NCI-H2107 (cell line): ENCODE measurements at places on chromosomes 7 and 10.

GRCh38 chr10:127184582-127184981, 11.8 kb downstream of the INSYN2A start:
- DNase-seq: no peak

DNA sequence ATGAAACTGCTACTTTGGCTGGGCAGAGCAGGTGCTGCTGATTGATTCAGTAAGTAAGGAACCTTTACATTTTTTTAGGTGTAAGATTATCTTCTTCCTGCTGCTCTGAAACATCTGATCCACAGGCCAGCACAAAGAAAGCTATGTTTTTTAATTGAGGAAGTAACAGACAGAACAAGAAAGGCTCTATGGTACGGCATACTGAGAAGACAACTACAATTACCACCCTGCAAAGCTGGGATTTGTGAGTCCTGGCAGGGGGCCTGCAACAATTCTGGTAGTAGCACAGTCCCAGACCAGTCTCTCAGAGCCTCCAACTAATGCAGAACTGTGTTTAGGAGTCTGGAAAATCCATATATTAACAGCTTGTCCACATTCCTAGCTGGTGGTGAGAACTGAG, 103.0 kb upstream of the LRRTM3 start:
- no peak for DNase-seq

GRCh38 chr7:74084722-74085578, 1.3 kb downstream of the LIMK1 start:
- DNase-seq: no peak

DNA sequence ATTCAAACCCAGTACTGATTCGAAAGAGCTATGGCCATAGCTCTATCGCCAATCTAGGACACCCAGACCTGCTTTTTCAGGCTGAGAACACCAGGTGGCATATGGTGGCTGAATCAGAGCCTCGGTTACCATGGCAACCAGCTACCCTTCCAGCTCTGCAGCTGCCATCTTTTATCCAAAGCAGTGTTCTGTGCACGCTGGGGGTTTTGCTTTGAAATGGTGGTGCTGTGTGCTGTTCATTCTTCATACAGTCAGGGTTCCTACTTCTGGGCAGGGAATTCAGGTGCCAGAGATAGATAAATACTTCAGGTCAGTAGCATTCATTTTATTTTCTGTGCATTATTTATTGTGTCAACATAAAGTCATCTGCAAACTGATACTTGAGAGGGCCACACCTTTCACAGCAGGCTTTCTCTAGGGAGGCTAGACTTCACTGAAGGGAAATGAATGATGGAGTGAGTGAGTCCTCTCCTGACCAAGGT, 85.4 kb downstream of the AKR1D1 start:
- peak; percentile 85 for DNase-seq

DNA sequence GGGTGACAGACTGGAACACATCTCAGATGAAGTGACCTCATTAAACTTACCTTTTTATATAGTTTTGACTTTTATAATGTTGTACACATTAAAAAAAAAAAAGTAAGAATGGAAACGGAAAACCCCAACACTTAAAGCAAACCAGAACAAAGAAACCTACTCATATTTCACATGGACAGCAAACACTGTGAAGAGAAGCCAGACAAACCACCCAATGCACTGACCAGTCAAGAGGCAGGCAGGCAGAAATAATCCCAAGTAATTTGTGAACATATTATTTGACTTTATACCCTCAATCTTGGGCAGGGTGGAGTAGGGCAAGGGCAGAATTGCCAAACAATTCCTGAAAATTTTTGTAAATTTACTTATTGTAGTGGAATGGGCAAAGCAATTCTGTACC, 39.8 kb downstream of the WAPL start:
- no peak for DNase-seq

- DNase-seq: no peak
Measured at GRCh38 chr7:73999664-74000435, 28.1 kb upstream of the ELN start.

- DNase-seq: no peak
Measured at GRCh38 chr7:47340517-47340916, 241.4 kb downstream of the TNS3 start.

GRCh38 chr10:77692782-77693181, 55.2 kb upstream of the KCNMA1 start:
- no peak for DNase-seq

GRCh38 chr7:41578700-41579099, 124.2 kb downstream of the INHBA start:
- no peak for DNase-seq

GRCh38 chr7:19009241-19009935, 108.0 kb downstream of the TWIST1 start:
- DNase-seq: no peak

GRCh38 chr10:15122477-15123030, 25.4 kb downstream of the RPP38 start:
- DNase-seq: no peak

DNA sequence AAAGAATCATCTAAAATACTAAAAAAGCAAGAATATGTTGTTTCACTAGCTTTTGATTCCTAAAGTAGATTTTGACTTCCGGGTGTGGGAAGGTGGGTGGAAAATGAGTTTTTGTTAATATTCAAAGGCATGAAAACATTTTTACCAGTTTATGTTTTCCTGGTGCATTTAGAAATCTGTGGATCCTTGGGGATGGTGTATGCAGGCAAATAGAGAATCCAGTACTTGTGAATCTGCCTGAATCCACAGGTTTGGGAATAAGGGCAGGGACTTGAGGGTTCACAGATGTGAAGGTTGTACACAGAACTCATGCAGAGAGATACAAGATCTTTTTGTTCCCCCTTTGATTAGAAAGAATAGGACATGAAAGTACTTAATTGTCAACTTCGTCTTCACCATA, 22.4 kb downstream of the AUTS2 start:
- DNase-seq: no peak

- DNase-seq: no peak
Measured at GRCh38 chr10:33260403-33261149, 73.9 kb downstream of the NRP1 start.

- no peak for DNase-seq
Measured at GRCh38 chr7:45415265-45415664, 158.9 kb upstream of the ADCY1 start.

- DNase-seq: no peak
Measured at GRCh38 chr10:20202337-20202736, 386.1 kb downstream of the PLXDC2 start.

GRCh38 chr7:101269664-101270063, 24.8 kb upstream of the FIS1 start:
- no peak for DNase-seq

DNA sequence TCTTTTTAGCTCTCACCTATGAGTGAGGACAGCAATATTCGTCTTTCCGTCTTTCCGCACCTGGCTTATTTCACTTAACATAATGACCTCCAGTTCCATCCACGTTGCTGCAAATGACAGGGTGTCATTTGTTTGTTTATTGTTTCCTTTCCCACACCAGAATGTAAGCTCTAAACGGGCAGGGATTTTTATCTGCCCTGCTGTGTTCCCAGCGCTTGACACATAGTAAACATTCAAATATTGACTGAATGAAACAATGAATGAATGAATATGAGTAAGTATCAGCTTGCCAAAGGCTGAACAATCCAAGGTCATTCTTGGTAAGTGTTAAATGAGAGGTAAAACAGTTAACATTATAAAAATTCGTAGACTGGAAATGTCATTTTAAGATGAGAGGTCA, 12.8 kb downstream of the SH3PXD2A start:
- no peak for DNase-seq

DNA sequence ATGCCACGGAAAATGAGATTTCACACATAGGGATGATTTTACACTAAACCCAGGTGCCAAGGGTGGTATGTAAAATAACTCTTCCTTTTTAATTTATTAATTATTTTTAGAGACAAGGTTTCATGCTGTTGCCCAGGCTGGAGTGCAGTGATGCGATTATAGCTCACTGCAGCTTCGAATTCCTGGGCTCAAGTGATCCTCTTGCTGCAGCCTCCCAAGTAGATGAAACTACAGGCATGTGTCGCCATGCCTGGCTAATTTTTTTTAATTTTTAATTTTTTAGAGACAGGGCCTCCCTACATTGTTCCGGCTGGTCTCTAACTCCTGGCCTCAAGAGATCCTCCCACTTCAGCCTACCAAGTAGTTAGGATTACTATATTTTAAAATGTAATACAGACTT, 2.3 kb upstream of the CNNM1 start:
- DNase-seq: no peak

GRCh38 chr7:41255716-41256115, 447.2 kb downstream of the INHBA start:
- DNase-seq: no peak

DNA sequence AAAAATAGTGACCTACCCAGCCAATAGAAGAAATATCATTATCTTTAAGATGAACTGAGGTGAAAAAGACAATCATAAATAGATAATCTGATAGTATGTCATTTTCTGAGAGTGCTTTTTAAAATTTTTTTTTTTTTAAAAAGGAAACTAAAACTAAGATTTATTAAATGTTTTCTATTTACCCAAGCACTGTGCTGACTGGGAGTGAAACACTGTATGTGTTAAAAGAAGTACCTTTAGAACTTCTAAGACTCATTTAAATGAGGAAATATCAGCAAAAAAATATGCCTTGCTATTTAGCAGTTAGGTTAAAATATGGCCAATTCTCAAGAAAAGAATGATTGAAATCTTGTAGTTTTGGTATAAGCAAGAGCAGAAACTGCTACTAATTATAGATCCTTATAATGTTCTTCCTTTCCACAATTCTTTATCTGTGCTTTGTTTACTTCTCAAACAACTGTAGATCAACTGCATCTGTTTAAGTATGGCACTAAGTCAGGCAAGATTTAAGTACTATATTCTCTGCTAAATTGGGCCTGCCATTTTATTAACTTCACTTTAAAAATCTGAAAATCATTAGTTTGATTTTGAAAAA, 39.5 kb upstream of the WNT2 start:
- no peak for DNase-seq

DNA sequence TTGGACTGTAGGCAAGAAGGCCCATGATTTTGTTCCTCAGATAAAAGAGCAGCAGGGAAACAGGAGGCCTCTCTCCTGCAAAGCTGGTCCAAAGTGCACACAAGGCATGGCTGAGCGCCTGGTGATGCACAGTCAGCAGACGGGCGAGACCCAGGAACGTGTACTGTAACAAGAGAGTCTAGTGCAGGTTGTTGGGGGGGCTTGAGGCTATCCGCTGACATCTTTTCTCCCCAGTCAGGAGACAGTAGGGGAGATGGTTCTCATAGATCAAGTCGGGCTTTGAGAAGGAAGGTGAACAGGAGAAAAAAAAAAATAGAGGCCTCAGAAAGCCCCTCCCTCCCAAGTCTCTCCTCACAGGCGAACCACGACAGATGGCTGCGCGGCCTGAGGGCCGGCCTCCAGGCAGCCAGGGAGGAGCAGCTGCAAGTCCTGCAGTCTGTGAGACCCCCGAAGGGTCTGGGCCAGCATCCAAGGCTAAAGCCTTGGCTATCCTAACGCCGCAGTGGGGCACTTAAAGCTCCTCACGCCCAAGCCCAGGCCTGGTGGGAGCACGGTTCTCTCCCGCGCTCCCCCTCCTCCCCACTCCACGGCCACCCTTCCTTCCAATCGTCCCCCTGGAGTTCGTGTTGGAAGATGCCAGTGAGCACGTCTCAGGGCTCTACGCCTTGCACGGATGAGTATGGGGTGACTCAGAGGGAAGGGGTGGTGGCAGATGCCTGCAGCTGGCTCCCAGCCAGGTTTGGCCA, 68.3 kb downstream of the PRKAG2 start:
- DNase-seq: no peak

DNA sequence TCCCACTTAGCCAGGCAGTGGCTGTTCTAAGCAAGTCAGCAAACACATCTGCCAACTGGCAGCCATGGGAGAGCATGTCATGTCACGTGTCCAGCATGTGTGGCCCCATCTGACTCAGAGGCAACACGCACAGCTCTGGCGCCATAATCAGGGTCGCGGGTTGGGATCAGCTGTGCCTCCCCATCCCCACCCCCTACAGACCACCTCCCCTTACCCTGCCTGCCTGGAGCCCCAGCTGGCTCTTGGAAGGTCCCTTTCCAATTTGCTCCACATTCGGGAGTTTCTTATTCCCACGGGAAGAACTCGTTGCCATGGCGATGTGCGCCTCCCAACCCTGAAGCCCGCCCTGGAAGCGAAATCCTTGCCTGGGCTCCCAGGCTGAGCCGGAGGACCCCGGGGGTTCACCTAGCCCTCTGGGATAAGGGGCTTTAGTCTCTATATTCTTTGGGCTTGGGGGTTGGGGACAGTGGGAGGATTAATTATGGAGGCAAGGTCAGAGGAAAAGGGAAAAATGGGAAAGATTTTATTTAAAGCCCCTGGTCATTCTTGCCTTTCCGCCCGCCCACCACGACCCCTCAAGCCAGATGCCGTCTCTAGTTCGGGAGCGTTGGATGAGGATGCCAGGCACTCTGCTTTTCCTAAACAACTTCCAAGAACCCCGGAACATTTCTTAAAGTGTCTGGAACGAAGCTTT, 283.7 kb downstream of the ZEB1 start:
- DNase-seq: no peak

DNA sequence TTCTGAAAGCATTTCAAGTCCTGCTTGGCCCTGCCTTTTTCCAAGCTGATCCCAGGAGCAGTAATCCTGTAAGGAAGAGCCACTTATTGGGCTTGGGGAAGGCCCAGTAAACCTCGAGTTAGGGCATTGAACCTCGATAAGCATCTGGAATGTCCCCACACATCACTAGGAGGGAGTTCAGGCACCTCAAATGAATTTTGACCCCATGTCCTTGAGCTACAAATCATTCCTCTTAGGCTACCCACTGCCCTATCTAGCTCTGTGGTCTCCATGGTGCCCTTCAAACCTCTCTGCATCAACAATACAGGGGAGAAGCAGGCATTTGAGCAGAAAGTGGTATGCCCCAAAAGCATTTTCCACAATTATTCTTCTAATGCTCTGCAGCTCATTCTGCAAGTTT, 33.7 kb downstream of the ZNF503 start:
- DNase-seq: no peak

DNA sequence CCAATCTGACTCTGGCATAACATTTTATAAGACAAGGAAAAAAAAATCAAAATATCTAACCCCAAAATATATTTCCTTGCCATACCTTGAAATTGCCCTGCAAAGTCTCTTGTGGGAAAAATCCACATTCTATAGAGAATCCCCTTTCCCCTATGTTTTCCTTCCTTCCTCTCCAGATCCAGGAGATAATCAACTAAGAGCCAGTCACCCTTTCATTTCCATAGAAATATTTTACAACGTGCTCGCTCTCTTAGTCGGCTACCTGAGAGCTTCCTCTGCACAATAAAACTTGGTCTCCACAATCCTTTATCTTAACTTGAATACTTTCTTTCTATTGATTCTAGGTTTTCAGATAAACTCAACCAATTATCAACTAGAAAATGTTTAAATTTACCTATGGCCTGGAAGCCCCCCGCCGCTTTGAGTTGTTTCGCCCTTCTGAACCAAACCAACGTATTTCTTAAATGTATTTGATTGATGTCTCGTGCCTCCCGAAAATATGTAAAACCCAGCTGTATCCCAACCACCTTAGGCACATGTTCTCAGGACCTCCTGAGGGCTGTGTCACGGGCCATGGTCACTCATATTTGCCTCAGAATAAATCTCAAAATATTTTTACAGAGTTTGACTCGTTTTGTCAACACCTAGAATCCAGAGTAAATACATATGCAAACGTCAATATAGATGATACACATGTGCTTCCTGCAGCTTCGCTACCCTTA, 869 bp downstream of the PSAP start:
- DNase-seq: no peak

GRCh38 chr7:69598487-69599285, 411 bp downstream of the AUTS2 start:
- no peak for DNase-seq
